ENCODE measurements at places on chromosomes 13 and 19. TPM values are rescaled to one million over a fixed set of nuclear protein-coding genes. Genes with fewer than 3 reads are reported as not detected.

GRCh38 chr19:51417810-51418157 is 342 bp upstream of the SIGLEC10 start:
- no peak overlapping the region for H3K4me3 ChIP-seq
- peaks cover 5% of the 10 kb centered on the region for H3K4me1 ChIP-seq
- DNase-seq: no peak
- H3K27me3 ChIP-seq: peaks cover 20% of the 10 kb centered on the region
- H3K27ac ChIP-seq: no peak overlapping the region
- no peaks in the 10 kb centered on the region for H3K36me3 ChIP-seq

- no peaks in the 10 kb centered on the region for H3K27me3 ChIP-seq
- H3K27ac ChIP-seq: no peak overlapping the region
- DNase-seq: no peak
- no peaks in the 10 kb centered on the region for H3K36me3 ChIP-seq
Measured at GRCh38 chr13:45295536-45295935, 45.4 kb downstream of the TPT1 start.

DNA sequence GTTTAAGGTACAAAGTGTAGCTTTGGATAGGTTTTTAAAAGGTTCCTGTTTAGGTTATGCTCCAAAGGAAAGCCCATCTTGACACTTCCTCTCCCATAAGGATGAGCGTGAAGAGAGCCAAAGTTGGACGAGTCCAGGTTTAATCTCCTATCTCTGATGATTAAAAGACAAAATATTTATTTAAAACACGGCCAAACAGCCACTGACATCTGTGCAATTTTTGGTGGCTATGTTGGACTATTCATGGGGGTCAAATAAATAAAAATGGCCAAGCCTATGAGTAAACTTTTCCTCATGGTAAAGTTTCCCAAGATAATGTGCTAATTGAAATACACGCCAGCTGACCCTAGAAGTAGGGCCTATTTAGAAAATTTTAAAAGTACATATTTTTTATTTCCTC is 69.0 kb upstream of the DOCK9 start:
- H3K27me3 ChIP-seq: no peaks in the 10 kb centered on the region
- no peak overlapping the region for H3K4me3 ChIP-seq
- no peak overlapping the region for H3K27ac ChIP-seq
- H3K4me1 ChIP-seq: peaks cover 4% of the 10 kb centered on the region

DNA sequence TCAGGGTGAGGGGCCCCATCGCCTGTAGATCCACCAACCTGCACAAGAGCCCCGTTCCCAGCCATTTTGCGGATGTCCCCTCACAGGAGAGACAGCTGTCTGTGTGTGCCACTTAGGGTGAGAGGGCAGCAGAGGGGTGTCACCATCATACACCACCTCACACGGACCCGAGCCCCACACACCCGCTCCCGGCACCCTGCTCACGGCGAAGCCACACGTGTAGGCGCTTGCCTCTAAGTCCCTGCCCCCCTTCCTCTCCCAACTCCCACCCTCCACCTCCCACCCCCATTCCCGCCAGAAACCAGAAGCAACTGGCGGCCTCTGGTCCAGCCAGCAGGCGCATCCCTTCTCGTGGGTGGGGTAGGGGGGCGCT is 4.0 kb upstream of the DPF1 start:
- peaks cover 11% of the 10 kb centered on the region for H3K4me1 ChIP-seq
- H3K27me3 ChIP-seq: peaks cover 57% of the 10 kb centered on the region
- peak; percentile 38 for DNase-seq
- no peak overlapping the region for H3K27ac ChIP-seq

DNA sequence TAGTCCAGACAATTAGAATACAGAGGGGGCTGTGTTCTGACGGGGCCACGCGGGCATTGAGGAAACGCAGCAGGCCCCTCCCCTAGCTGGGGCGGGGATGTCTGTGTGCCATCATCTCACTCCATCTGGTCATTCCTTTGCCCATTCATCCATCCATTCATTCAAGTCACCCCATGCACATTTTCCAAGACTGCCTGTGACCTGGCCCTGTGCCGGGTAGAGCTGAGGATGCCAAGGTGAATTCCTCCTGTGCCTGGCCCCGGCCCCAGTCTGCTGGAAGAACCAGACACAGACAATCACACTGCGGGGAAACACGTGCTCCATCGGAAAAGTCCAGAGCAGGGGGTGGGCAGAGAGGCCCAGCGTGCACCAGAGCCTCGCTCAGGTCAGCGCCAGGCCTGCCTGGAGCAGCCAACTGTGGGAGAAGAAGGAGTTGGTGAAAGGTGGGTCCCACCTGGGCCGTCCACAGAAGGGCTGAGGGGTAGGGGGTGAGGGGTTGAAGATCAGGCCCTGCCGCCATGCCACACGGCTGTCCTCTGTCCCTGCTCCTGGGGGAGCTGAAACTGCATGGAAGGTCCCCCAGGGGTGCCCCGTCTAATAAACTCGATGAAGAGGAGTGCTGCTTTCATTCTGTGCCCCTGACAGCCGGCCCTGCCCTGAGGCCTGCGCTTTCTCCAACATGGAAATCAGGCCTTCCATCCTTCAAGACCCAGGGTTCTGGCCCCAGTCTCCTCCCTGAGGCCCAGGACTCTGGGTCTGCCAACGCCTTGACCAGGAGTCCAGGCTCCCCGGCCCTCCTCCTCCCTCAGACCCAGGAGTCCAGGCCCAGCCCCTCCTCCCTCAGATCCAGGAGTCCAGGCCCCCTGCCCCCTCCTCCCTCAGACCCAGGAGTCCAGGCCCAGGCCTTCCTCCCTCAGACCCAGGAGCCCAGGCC is 1.6 kb upstream of the CACNG6 start:
- H3K4me1 ChIP-seq: peaks cover 4% of the 10 kb centered on the region
- peaks cover 77% of the 10 kb centered on the region for H3K27me3 ChIP-seq
- no peak for DNase-seq
- no peak overlapping the region for H3K4me3 ChIP-seq

DNA sequence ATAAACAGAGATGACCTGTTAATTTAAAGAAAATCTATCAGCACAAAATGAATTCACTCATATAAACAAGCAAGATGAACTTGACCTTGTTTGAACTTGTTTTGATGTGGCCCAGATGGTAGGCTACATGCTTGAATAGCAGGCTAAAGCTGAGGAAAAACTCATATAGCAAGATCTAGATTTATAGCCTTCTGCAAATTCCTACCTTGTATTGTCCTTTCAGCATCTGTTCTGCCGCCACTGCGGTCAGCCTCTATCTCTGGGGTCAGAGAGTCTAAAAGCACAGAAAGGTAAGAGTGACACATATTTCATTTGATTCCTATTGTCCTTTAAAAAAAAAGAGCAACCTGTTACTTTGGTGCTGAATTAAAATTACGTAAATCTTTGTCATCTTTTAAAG is 392.1 kb downstream of the DACH1 start:
- no peak overlapping the region for H3K4me3 ChIP-seq
- no peaks in the 10 kb centered on the region for H3K27me3 ChIP-seq
- no peaks in the 10 kb centered on the region for H3K4me1 ChIP-seq
- no peaks in the 10 kb centered on the region for H3K36me3 ChIP-seq
- no peak overlapping the region for H3K27ac ChIP-seq
- no peak for DNase-seq

GRCh38 chr13:65236841-65237418 is 1993.2 kb downstream of the PCDH9 start:
- no peak overlapping the region for H3K4me3 ChIP-seq
- H3K27ac ChIP-seq: no peak overlapping the region
- DNase-seq: peak; percentile 3
- H3K36me3 ChIP-seq: no peaks in the 10 kb centered on the region
- no peaks in the 10 kb centered on the region for H3K4me1 ChIP-seq

DNA sequence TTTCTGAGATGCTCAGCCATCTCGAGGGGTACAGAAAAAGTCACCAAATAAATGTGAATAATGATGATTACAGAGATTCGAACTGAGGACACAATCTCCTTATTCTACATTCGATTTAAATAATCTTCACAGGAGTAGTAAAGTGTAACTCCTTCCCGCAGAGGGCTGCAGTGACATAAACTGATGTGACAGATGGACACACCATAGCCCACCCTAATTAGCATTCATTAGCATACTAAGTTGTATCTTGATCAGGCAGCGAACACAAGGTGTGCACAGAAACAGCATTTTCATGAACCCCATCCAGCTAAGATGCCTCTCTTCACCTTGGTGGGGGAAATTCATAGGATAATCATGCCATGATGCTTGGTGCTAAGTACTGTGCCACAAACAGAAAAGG is 83.0 kb downstream of the TNFSF11 start:
- no peak overlapping the region for H3K4me3 ChIP-seq
- no peak for DNase-seq
- no peaks in the 10 kb centered on the region for H3K27me3 ChIP-seq
- H3K4me1 ChIP-seq: peaks cover 37% of the 10 kb centered on the region
- no peaks in the 10 kb centered on the region for H3K36me3 ChIP-seq

- H3K27ac ChIP-seq: no peak overlapping the region
- no peak for DNase-seq
- no peak overlapping the region for H3K4me3 ChIP-seq
- no peaks in the 10 kb centered on the region for H3K36me3 ChIP-seq
Measured at GRCh38 chr13:33510350-33510970, 224.9 kb upstream of the STARD13 start.

DNA sequence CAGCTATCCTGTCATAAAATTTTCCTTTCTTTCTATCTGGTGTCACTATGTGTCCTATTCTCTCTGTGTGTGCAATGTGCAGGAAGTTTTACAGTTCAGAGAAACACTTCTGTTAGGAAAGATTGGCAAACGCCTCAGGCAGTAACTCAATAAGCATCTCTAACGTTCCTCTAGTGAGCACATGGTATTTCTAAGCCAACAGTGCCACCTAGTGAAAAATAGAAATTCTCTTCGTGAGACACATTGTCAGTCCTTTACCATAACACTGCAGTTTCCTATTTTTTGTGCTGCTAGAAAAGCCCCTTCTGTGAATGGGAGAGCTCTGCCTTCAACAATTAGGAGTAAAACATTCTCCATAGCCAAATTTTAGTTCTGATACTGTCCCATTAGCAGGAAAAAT is 50.7 kb downstream of the ZNF723 start:
- H3K27ac ChIP-seq: no peak overlapping the region
- no peaks in the 10 kb centered on the region for H3K27me3 ChIP-seq
- no peaks in the 10 kb centered on the region for H3K36me3 ChIP-seq
- DNase-seq: peak; percentile 2
- H3K4me1 ChIP-seq: no peaks in the 10 kb centered on the region

Gene MED16
- total RNA-seq: 14.4 TPM

Gene MADCAM1
- 0.09 TPM for total RNA-seq

Gene NLRP11
- not detected for total RNA-seq
